Naive B cell (primary cell): ENCODE measurements at places on chromosomes 12 and 14.
A peak's percentile ranks its signal among the peaks of the same experiment; 100 is the strongest.

GRCh38 chr12:95181103-95181502, 36.2 kb downstream of the FGD6 start:
- no peak for DNase-seq

DNA sequence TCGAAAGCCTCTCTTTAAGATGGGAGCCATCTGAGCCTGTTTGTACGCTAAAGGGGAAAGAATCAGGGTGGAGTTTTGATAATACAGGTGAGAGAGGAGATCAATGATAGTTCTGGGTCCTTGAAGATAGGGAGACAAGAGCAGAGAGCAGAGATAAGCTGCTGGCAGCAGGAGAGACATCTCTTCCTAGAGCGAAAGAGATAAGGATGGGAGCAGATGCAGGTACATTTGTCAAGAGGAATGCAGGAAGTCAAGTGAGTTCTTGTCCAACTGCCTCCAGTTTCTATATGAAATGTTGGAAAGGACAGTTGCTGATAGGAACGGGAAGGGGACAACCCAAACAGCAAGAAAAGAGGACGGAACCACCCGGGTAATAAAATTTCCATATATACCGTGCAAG, 24.7 kb upstream of the HIF1A start:
- DNase-seq: no peak

DNA sequence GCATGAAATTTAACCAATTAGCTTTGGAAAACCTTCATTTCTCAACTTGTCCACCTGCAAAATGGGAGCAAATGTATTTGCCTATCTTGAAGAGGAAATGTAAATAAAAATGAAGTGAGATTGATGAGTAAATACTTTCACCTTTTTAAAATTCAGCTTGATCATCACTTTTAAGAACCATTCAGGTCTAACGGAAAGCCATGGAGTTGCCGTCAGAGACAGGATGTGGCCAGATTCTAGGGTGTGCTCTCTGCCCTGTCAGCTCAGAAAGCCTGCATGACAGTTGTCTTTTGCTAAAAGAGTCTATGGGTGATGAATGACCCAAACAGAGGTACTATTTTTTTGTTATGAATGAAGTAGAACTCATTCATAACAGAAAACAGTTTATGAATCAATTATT, 104.3 kb upstream of the SLC35F4 start:
- no peak for DNase-seq

DNA sequence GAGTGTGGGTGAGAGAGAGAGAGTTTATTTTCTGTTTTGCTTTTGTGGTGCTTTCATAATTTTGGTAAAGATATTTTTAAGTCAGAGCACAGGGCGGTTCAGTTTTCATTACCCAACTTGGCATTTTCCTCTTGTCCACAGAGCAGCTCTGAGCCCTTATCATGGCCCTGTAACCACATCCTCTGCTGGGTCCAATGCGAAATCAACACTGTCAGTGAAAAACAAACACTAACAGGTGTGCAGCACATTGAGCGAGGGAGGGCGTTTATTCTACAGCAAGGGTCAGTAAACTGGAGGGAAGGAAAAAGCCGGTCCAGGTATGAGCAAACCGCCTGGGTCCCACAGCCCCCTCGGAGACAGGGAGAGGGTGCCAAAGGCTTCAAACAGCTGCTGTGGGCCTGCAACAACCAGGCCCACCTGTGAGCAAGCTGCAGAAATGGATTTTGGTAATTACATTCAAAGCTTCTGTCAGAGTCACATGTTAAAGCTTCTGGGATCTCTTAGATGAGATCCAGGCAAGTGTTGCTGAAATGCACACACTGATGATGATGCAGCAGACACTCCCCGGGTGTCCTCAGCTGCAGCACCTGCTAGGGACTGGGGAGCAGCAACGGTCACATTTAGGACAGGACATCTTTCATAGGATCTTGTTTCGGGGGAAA, 132.7 kb upstream of the DYRK2 start:
- DNase-seq: peak; percentile 14

GRCh38 chr14:69711065-69711464, 55.9 kb upstream of the SRSF5 start:
- DNase-seq: no peak
